Lung microvascular endothelial cell (primary cell): ENCODE measurements at places on chromosomes 16 and 17. TPM values are rescaled to one million over a fixed set of nuclear protein-coding genes. Genes with fewer than 3 reads are reported as not detected.

- peak; percentile 52 for DNase-seq
These were observed 1.1 kb downstream of the ZCCHC14 start for GRCh38 chr16:87491522-87492290.

Gene C17orf67
- 3.5 and 18.1 TPM in 2 replicates for total RNA-seq

Gene MYH13
- not detected in 2 replicates for total RNA-seq

GRCh38 chr17:79997011-79997660 lies 38.5 kb downstream of the TBC1D16 start:
- DNase-seq: no peak

- DNase-seq: peak; percentile 41
These were observed 2.7 kb upstream of the LASP1NB start for GRCh38 chr17:38922538-38923297.

DNA sequence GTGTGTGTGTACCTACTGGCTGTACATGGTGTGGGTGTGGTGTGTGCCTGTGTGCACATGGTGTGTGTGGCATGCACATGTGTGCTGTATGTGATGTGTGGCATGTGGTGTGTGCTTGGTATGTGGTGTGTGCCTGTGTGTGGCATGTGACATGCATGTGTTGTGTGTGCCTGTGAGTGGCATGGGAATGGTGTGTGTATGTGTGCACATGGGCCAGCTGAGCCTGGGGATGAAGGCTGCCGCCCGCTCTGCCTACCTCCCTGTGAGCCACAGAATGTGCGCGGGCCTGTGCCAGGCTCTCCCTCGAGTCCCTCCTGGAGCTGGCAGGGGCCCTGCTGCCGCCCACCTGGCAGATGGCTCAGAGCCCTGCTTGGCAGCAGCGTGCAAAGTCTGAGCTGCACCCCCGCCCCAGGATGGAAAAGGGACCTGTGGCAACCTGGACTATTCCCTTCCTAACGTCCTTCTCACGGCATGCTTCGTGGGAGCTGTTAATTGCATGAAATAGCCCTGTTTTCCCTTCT lies 9.3 kb downstream of the PRSS27 start:
- no peak for DNase-seq

- DNase-seq: no peak
These were observed 381.8 kb downstream of the SOX9 start for GRCh38 chr17:72502371-72503341.

Gene PIRT
- not detected in 2 replicates for total RNA-seq

Gene HEATR9
- total RNA-seq: not detected in 2 replicates

- no peak for DNase-seq
These were observed 64.9 kb downstream of the TEX14 start for GRCh38 chr17:58626905-58627304.

Gene LYRM9
- total RNA-seq: 1.8 and 3.5 TPM in 2 replicates

Gene GRN
- total RNA-seq: 419 and 473 TPM in 2 replicates

Gene MT4
- total RNA-seq: not detected in 2 replicates

GRCh38 chr16:64305663-64306062 lies 816.2 kb downstream of the CDH11 start:
- no peak for DNase-seq

GRCh38 chr16:1688807-1689560 lies 10.9 kb downstream of the JPT2 start:
- peak; percentile 37 for DNase-seq

GRCh38 chr17:49280061-49280460 lies 49.5 kb upstream of the PHOSPHO1 start:
- no peak for DNase-seq

Gene KRTAP1-1
- total RNA-seq: not detected in 2 replicates

Gene LGALS3BP
- total RNA-seq: 2.4 TPM in 2 replicates

DNA sequence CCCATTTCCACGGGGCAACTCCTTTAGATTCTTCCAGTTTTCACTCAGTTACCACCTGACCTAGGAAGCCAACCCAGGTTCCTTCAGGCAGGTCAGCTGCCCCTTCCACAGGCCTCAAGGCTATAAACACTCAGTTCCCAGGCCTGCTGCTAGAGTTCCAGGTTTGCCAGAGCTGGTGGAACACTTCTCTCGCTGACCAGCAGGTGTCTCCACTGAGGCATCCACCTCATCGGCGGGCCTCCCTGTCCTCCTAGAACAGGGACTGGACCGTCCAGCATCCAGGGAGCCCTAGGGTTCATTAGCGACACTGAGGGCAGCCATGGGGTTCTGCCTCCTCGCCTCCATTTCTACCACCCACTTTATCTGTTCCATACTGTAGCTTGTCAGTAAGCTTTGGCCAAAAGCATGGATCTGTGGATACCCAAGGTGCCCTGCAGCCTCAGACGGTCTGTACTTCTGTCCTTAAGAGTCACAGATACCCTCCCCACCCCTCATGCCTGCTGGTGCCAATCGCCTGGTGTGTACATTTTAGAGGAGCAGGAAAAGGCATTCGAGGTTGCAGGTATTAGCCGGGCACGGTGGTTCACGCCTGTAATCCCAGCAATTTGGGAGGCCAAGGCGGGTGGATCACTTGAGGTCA lies 29.0 kb downstream of the PIMREG start:
- DNase-seq: peak; percentile 82

DNA sequence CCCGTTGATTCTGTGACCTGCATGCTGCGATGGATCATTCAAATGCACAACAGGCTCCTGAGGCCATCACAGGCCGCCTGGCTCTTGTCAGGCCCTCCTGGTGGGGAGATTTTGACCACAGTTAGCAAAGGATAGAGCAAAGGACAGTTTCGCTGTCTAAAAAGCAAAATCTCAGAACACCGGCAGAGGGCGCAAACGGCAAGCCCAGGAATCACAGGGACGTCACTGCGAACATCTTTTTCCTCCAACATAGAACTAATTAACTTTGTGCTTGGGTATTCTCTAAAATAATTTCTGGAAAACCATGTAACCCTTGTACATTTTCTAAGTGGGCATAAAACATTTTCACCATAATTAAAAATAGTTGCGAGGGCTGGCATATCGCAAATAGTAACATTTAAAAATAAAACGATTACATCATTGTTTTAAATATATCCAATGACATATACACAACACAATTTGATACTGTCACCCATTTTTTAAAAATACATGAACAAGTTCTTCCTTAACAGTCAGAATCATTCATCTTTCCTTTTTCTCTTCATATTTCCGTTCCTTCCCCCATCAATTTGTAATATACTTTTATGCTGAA lies 19.7 kb upstream of the SLC47A1 start:
- DNase-seq: peak; percentile 70

DNA sequence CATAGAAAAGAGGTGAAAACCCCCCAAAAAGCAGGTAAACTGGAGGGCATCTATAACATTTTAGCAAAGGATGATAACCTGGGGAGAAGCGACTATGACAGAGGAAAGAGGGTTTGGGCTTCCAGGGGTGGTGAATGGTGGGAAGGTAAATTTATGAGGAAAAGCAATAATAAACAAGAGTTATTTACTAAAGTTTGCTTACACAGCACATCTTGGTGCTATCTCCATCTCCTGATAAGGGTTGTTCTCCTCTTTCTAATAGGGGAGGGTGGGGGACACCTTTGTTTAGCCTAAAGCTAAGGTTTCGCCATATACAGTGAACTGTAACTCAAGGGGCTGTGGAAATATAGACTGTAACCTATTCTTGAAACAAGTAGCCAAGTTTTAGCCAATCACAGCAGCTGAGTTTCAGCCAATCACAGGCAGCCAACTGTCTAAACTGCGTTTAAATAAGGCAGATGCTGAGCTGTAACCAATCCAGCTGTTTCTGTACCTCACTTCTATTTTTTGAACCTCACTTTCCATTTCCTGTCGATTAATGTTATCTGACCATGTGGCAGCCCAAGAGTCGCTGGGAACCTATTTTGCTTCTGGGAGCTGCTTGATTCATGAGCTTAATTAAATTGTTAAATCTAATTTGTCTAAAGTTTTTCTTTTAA lies 191.8 kb downstream of the MAP2K6 start:
- DNase-seq: no peak

DNA sequence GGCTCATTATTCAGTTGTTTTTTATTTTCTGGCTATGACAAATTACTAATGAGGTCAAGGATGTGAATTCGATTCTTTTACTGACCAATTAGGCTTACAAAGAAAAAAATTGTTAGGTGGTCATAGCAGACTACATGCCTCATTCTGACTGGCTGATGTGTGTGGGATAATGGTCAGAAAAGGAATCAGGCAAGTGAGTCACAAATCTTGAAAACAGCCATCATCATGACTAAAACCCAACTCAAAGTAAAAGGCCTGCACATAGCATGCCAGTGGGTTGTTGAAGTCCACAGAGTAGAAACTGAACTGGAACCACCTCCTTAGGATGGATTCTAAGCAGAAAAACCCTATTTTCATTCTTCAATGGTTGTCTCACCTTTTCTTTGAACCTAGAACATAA lies 8.6 kb downstream of the RPGRIP1L start:
- DNase-seq: no peak

- DNase-seq: no peak
These were observed 7.4 kb downstream of the GIP start for GRCh38 chr17:48960834-48961515.

GRCh38 chr16:88926374-88926990 lies 50.5 kb downstream of the CBFA2T3 start:
- no peak for DNase-seq

DNA sequence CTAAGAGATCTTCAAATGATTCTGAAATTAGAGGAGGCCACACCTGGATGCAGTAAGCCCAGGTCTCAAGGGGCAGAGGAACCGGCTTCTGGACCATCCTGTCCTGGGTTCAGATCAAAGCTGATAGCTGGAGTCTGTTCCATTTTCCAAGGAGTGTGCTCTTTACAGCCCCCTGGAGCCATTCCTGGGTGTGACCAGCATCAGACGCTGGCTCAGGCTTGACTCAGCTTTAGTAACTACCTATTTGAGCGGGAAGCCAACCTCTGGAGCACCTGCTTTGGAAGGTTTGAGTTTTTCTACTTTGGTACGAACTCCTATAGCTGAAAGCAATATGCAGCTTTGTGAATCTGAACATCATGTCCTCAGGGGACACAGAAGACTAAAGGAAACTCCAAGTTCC lies 12.9 kb upstream of the BBS2 start:
- no peak for DNase-seq

DNA sequence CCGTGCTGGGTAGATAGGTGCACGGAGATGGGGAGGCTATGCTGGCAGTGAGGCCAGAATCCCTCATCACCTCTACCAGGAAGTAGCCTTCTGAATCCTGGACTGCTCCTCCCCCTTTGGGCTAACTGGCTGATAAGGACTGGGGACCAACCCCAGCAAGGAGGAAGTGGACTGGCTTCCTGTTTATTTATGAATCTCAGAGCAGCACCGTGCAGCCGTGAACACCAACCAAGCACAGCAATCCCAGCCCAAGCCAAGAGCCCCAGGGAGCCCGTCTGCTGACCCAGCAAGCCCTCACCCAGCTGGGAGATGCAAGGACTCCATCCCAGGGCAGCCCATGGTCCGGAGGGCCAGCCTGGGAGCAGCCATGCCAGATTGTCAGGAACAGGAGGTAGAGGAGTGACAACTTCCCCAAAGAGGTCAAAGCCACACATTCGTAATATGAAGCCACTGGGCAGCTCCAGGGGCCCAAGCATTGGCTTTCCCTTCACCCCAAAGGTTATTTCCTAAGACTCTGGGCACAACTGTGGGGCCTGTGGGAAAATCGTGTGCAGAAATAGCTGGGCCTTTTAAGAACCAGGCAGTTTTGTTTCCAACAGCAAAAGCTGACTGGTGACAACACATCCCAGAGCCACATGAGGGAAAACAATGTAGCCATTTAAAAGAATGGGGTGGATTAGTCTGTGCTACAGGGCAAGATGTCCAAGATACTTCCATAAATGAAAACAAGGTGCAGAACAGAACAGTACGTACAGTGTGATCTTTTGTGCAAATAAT lies 23.9 kb downstream of the PHB1 start:
- DNase-seq: peak; percentile 63

DNA sequence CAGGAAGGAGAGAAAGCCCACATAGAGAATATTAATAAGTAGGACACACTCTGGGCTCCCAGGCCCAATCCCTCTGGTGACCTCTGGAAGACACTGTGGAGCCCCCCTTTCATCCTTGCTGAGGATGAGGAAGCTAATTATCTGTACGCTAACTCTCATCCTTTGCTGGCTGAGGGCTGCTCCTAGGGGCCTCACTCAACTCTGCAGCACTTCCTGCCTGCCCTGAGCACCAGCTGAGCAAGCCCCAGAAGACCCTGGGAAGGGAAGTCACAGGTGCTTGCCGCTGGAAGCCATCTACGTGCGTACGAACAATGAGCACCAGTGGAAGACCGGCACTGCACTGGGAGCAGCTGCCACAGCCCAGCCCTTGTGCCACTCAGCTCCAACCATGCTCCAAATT lies 145.8 kb upstream of the CDH5 start:
- DNase-seq: no peak

GRCh38 chr17:14205992-14206461 lies 30.6 kb downstream of the CDRT15 start:
- DNase-seq: no peak

GRCh38 chr16:60818465-60818864 lies 1217.8 kb downstream of the CDH8 start:
- DNase-seq: no peak

GRCh38 chr17:17125136-17126084 lies 80.7 kb downstream of the PLD6 start:
- no peak for DNase-seq

DNA sequence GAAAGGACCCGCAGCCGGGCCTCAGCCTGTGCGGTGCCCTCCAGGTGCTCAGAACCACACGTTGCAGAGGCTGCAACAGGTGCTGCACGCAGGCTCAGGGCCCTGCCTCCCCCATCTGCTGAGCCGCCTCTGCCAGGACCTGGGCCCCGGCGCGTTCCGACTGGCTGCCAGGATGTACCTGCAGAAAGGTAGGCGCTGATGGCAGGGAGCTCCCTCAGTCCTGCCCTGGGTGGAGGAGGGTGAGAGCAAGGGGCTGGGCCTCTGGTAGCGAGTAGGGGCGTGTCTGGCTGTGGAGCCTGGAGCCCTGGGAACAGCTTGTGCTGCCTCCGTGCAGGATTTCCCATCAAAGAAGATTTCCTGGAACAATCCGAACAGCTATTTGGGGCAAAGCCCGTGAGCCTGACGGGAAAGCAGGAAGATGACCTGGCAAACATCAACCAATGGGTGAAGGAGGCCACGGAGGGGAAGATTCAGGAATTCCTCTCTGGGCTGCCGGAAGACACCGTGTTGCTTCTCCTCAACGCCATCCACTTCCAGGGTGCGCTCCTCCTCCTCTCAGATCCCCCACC lies 4.4 kb downstream of the SERPINF2 start:
- peak; percentile 57 for DNase-seq

DNA sequence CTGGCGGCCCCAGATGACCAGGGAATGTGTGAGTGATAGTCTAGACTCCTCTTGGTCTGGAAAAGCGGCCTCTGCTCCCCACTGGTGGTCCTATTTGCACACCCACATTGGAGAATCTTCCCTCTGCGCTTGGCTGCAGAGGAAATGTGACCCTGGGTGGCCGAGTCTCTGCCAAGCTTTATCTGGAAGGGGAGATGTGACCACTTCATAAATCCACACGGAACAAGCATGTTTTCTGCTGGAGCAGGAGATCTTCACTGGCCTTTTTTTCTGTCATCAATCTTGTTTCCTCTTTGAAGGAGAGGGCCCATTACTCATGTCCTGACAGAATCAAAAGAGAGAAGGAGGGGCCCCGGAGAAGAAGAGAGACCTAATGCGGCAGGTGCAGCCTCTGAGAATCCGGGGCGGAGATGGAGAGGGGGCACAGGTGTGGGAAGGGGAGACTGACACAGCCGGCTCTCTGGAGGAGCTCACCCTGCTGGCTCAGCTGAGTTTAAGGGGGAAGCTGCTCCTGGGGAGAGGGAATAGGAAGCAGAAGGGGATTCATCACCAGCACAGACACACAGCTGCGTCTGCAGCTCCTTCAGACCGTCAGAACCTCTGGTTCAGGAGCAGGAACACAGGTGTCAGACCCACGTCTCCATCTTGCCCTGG lies 116.3 kb downstream of the SOX9 start:
- no peak for DNase-seq

Gene C16orf96
- total RNA-seq: under 0.01 TPM in 1 of 2 replicates, not detected in the other

Gene NPIPB4
- 10.7 and 19.0 TPM in 2 replicates for total RNA-seq
